Right atrium auricular region (tissue), 2 donors: ENCODE measurements at places on chromosomes 3 and 15.

GRCh38 chr3:69690-70089, 126.9 kb upstream of the CHL1 start:
- no peak for DNase-seq

GRCh38 chr15:30922480-30923311, 19.0 kb downstream of the FAN1 start:
- DNase-seq = no peak

- no peak for DNase-seq
Observed at GRCh38 chr3:171658841-171659240, 151.4 kb downstream of the PLD1 start.

GRCh38 chr15:60729850-60730458, 251.0 kb upstream of the ICE2 start:
- DNase-seq = no peak

DNA sequence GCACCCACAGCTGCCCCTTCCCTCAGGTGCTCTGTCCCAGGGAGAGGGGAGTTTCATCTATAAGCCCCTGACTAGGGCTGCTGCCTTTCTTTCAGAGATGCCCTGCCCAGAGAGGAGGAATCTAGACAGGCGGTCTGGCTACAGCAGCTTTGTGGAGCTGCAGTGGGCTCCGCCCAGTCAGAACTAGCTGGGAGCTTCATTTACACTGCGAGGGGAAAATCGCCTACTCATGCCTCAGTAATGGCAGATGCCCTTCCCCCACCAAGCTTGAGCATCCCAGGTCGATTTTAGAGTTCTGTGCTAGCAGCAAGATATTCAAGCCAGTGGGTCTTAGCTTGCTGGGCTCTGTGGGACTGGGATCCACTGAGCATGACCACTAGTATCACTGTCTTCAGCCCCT, 181.2 kb upstream of the RARB start:
- DNase-seq = no peak

- no peak for DNase-seq
Observed at GRCh38 chr15:58114812-58115211, 23.4 kb upstream of the AQP9 start.

DNA sequence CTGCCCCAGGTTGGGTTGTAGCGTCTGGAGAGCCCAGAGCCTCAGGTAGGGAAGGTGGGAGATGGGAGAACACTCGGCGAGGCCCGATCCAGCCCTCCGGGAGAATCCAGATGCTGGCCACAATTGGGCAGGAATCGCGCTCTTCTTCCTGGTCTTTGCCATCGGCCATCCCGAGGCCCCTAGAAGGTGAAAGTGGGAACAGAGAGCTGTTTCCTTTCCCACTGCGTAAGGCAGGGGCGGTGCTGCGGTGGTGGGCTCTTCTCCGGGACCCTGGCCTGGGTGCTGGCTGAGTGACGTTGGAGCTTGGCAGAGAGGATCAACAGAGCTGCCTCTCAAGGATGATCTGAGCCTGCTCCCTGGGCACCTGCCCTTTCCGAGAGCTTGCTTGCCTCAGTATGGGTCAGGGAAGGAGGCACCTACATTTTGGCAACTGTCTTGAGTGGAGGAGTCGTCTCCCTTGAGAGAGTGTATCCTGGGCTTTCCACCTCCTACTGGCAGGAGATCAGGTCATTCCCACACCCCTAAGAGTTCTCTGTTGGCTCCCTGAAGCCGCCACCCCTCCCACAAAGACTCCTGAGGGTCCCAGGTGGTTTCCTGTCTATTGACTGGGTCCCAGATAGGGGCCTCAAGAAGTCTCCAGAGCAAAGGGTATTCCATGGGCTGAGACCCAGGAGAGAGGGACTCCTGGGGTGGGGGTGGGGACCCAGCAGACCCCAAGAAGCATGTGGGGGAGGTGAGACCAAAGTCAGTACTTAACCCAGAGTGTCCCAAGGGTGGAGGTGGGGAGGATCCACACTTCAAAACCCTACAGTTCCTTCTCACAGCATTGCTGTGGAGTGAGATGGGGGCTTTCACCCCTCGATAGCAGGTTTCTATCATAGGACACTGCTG, 1.6 kb downstream of the C15orf39 start:
- DNase-seq = no peak

DNA sequence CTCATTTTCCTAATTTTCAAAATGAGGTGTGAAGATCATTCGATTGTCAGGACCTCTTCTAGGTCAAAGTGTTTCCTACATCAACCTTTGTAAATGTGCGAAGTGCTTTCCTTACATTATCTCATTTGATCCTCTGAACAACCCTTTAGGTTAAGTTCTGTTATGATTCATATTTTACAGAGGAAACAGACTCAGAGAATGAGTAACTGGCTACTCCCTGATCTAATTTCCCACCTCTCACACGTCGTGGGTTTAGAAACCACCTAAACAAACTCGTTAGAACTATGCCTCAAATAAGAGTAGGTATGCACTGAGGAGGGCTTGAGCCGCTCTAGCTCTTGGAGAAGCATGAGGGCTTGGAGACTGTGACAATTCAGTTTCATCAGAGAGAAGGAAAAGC, 148.6 kb downstream of the CD47 start:
- DNase-seq = no peak

DNA sequence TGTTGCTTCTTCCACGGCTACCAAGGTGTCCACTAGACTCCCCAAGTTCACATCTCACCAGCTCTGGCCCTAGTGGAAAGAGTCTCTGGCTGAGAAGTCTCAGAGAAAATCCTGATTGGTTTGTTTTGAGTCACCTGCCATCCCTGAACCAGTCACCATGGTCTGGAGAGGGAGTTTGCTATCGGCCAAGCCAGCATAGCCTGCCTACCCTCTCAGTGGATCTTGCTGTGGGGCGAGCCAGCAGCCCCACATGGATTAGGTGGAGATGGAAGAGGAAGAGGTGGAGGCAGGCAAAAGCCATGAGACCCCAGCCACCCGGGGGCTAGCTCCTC, 48.1 kb upstream of the FLNB start:
- DNase-seq = no peak

- DNase-seq = no peak
Observed at GRCh38 chr15:60797444-60798040, 318.6 kb upstream of the ICE2 start.

DNA sequence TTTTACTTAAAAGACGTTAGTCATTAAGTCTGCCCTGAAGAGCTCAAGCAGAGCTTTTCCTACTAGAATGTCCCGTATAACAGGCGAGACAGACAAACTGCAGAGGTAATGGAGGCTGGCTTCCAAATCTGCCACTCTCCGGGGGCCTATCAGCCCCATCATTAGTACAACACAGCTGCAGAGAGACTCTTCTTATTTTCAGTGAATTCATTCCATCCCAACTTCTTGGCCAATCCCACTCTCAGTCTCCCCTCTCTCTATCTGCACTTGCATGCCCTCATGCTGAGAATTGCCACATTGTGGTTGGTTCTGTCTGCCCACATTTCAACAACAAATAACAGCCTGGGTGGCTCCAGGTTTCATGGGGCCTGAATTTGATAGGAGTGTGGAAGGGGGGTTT, 412.7 kb downstream of the ERC2 start:
- no peak for DNase-seq

GRCh38 chr3:42500909-42501308, 1.5 kb upstream of the VIPR1 start:
- DNase-seq = peak; percentile 13

- peak; percentile 67 for DNase-seq
Observed at GRCh38 chr3:184016811-184017671, 643 bp downstream of the ABCC5 start.

- DNase-seq = no peak
Observed at GRCh38 chr3:151316267-151316991, at the start of gene GPR87. TSS of gene GPR87 (minus strand) at chr3:151316820. CDS start at chr3:151300100, 16,720 bp downstream.

DNA sequence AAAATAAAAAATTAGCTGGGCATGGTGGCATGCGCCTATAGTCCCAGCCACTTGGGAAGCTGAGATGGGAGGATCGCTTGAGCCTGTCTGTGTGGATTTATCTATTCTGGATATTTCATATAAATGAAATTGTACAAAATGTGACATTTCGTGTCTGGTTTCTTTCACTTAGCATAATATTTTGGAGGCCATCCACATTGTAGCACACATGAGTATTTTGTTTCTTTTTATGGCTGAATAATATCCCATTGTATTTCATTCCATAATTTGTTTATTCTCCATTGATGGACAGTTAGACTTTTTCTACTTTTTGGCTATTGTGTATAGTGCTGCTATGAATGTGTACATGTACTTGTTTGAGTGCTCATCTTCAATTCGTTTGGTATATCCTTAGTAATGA, 52.9 kb upstream of the DYNC1LI1 start:
- DNase-seq = no peak

- DNase-seq = no peak
Observed at GRCh38 chr3:38487323-38487722, 8.8 kb upstream of the EXOG start.

GRCh38 chr3:191449256-191449655, 11.7 kb upstream of the PYDC2 start:
- DNase-seq = no peak

GRCh38 chr15:72050700-72051099, 67.2 kb downstream of the MYO9A start:
- DNase-seq = no peak

DNA sequence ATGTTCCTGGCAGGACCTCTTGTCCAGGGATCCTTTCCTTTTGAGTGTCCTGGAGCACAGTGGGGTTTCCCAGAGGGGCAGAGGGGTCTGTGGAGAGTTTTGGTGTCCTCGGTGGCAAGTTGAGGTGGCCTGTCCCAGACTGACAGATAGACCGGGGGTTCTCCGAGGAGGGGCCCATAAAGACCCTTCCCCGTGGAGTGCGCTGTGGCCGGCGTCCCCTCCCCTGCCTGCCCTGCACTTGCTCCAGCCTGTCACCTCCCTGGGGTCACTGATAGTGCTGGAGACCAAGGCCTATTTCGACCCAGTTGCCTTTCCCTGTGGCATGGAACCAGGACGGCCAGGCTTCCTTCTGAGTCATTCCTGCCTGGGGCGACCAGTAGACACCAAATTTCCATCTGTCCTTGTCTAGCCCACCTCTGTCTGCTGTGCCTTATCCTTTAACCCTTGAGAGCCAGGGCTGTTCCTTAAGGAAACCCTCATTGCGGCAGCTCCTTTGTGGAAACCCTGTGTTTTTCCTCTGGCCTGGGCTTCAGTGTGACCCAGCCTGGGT, 2.9 kb downstream of the MUC4 start:
- DNase-seq = no peak

GRCh38 chr3:152258448-152259393, 10.0 kb upstream of the MBNL1 start:
- peak; percentile 87 for DNase-seq

GRCh38 chr3:23611737-23612295, 193.9 kb upstream of the UBE2E1 start:
- no peak for DNase-seq

GRCh38 chr3:136055491-136055890, 90.0 kb downstream of the PPP2R3A start:
- no peak for DNase-seq

DNA sequence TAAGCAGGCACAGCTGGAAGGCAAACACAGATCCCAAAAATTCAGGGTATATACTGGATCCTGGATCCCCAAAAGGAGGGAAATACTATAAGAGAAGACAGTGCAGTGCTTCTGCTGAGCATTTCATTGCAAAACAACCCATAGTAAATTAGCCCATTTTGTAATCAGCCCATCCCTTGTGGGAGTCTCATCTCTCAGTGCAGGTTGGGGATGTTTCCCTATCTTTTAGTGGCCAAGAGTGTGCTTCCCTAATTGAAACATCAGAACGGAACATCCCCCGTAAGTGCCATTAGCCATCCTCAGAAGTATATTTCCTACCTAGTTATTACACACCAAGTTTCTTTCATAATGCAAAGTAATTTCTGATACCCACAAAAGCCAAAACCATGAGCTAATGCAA, 11.2 kb upstream of the MTMR14 start:
- DNase-seq = no peak

DNA sequence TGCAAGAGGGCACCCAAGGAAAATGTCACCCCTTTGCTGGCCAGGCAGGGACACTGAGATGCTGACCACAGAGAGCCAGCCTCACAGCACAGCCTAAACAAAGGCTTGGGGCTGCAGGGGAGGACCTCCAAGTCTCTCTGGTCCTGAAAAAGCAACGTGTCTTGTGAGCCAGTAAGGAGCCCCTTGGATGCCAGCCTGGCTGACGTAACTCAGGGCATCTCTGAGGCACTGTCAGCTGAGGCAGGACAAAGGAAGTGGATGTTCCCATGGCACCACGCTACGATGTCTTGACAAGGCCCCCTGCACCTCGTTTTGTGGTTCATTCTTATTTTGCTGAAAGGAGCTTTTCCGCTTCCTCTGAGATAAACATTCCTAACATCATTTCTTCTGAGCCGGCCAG, 160.7 kb downstream of the OR4M2 start:
- no peak for DNase-seq

GRCh38 chr3:178440043-178440442, 96.2 kb upstream of the KCNMB2 start:
- DNase-seq = no peak

- DNase-seq = no peak
Observed at GRCh38 chr3:173065543-173065981, 75.5 kb downstream of the SPATA16 start.

DNA sequence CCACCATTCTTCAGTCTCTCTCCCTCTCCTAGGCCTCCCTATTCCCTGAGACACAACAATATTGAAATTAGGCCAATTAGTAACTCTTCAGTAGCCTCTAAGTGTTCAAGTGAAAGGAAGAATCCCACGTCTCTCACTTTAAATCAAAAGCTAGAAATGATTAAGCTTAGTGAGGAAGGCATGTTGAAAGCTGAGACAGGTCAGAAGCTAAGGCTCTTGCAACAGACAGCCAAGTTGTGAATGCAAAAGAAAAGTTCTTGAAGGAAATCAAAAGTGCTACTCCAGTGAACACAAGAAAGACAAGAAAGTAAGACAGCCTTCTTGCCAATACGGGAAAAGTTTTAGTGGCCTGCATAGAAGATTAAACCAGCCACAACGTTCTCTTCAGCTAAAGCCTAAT, 41.3 kb downstream of the PPM1L start:
- DNase-seq = no peak

GRCh38 chr3:113431811-113432210, 9.5 kb downstream of the CFAP44 start:
- DNase-seq = no peak

GRCh38 chr15:82108489-82109078, 62.8 kb upstream of the MEX3B start:
- no peak for DNase-seq

DNA sequence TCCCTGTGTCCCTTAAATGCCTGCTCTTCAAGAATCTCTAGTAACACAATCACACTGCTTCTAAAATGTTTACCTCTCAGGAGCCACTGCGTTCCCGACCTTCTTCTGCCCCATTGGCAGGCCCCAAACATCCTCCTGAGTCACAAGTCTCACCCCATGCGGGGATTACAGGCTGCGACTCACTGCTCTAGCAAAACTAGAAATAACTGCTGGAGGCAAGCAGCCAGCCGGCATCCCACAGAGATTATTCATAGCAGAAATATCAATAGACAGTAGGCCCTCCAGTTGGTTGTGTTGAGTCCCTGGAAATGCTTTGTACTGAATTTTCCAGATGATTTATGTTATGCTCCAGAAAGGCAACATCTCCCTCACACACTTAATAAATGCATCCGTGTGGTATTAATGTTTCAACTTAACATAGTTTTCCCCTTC, 64.8 kb downstream of the RFTN1 start:
- DNase-seq = peak; percentile 87

- no peak for DNase-seq
Observed at GRCh38 chr3:122681974-122682409, 1.4 kb downstream of the PARP14 start.

- no peak for DNase-seq
Observed at GRCh38 chr15:96365781-96366525, 35.5 kb downstream of the NR2F2 start.
